ENCODE measurements at places on chromosomes 13 and 19.

DNA sequence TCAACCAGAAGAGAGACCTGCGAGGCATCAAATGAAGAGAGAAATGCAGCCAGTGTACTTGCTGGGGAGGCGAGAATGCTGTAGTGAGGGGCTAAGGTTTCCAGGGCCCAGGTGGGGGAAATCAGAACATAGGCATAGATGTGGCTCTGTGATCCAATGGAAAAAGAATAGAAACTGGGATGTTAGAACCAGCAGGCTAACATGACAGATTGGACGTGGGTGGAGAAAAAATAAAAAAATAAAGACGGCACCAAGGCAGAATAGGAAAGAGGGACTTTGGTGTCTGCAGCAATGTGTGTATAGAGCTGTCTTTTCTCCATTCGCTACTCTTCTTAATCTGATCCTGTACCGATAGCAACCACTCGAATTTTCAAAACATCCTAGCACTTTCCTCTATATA lies 381.0 kb upstream of the NBEA start:
- DNase-seq, result no peak

DNA sequence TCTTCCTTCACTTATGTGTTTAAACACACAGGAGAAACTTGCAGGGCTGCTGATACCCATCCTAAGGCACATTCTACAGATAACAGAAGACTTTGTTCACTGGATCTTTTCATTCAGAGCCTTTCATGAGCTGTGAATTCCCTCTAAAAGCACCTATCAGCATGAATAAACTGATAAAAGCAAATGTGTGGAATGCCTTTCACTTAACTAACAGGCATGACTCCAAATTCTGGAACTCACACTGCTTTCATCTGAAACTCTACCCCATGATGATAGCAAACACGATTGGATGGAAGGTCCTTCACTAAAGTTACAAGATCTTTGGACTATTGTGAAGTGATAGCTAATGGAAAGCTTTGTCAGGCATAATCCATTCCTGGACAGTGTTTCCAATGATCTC lies 457.3 kb downstream of the EFNB2 start:
- DNase-seq, result no peak

DNA sequence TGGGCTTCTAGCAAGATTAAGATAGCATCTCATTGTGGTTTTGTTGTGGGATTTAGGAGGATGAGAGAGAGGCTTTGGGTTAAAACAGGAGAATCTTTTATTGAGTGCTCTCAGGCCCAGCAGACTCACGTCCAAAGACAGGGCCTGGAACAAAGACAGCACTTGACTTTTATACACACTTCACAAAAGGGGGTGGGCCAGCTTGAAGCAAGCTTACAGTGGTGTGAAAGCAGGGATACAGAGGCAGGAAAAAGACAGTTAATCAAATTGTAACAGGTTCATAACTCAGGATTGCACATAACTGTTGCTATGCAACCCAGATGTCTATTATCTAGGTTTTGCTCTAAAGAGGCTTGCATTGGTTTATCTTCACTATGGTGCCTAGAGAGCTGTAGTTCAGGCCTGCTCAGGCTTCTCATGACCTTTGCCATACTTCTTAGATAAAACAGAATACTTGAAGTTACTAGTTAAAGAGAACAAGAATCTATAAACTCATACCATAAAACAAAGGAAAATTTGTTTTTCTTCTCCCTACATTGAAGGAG lies 42.2 kb upstream of the CEACAM21 start:
- DNase-seq, result no peak

GRCh38 chr19:23054456-23054855 lies 51.5 kb upstream of the ZNF728 start:
- DNase-seq, result no peak

GRCh38 chr13:36801035-36801434 lies 18.0 kb upstream of the RFXAP start:
- DNase-seq, result no peak

DNA sequence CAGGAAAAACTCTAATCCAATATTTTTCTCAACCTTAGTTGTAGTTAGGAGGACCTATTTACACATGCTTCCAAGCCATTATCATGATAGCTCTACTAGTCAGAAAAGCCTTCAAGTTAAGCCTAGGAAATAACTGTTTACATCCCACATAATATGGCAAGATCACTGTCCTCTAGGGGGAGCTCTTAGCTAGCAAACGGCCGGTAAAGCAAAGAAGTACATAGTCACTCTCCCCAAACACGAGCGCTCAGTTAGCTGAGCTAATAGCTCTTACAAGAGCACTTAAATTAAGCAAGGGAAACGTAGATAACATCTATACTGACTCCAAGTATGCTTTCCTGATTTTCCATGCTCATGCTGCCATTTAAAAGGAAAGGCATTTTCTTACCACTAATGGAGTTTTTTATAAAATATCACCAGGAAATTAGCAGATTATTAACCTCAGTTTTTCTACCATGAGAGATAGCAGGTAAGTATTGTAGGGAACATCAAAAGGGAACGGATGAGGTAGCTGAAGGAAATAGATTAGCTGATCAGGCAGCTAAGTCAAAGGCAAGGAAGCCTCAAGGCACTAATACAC lies 100.6 kb upstream of the PABPC3 start:
- no peak for DNase-seq

GRCh38 chr13:57653229-57653989 lies 21.9 kb downstream of the PCDH17 start:
- no peak for DNase-seq

- no peak for DNase-seq
These were observed 1266.2 kb downstream of the SLITRK5 start for GRCh38 chr13:88937384-88937783.

DNA sequence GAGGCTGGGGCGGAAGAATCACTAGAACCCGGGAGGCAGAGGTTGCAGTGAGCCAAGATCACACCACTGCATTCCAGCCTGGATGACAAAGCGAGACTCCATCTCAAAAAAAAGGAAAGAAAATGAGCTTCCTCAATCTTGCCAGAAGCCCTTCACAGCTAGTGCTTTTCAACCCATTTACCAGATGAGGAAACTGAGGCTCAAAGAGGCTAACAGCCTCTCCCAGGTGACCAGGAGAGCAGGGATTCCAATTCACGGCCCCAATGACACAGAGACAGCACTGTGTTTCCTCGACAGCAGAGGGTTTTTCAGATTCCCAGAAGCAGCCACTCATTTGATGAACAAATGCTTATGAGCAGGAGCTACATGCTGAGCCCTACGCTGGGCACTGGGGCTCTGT lies 3.2 kb downstream of the UPK1A start:
- DNase-seq, result no peak

- no peak for DNase-seq
These were observed 214.9 kb downstream of the KLF5 start for GRCh38 chr13:73273745-73274144.

- DNase-seq, result no peak
These were observed at the start of gene WDR88 for GRCh38 chr19:33132021-33132420. Gene WDR88, plus strand, starts transcription at chr19:33132114. Its CDS starts 56 bp downstream, at chr19:33132170.

- no peak for DNase-seq
These were observed 41.7 kb upstream of the EEF1AKMT1 start for GRCh38 chr13:20815464-20815863.

All from left renal cortex interstitium (tissue), 4 donors.